ENCODE measurements at places on chromosomes 2 and 18. TPM values are rescaled to one million over a fixed set of nuclear protein-coding genes. Genes with fewer than 3 reads are reported as not detected.

DNA sequence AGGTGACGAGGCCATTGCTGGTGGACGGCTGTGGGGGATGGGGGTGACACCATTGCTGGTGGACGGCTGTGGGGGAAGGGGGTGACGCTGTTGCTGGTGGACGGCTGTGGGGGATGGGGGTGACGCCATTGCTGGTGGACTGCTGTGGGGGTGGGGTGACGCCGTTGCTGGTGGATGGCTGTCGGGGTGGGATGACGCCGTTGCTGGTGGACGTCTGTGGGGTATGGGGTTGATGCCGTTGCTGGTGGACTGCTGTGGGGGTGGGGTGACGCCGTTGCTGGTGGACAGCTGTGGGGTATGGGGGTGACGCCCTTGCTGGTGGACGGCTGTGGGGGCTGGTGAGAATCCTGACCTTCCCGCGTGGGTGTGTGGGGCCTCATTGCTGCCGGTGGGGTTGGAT lies 47.1 kb downstream of the CTDP1 start:
- no peak for DNase-seq

The PCARE gene
- 0.53 TPM for total RNA-seq

The SPATA3 gene
- not detected for total RNA-seq

DNA sequence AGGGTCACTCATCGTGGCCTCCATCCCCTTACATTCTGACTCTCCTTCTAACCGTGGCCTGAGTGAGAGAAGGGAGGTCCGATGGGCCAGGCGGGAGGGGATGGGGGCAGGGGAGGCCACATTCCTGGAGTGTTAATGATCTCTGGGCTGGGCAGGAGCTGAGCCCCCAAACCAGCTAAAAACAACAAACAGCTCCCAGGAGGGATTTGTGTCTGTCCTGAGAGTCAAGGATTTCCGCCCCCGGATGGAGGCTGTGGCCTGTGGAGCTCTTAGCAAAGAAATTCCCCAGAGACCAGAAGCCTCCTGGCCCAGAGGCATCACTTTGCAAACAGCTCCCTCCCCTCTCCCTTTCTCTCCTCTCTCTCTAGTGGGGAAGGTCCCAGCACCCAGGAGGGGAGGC lies 23.5 kb downstream of the EMX1 start:
- DNase-seq = no peak

GRCh38 chr2:67338601-67339233 lies 58.4 kb upstream of the ETAA1 start:
- DNase-seq = no peak

DNA sequence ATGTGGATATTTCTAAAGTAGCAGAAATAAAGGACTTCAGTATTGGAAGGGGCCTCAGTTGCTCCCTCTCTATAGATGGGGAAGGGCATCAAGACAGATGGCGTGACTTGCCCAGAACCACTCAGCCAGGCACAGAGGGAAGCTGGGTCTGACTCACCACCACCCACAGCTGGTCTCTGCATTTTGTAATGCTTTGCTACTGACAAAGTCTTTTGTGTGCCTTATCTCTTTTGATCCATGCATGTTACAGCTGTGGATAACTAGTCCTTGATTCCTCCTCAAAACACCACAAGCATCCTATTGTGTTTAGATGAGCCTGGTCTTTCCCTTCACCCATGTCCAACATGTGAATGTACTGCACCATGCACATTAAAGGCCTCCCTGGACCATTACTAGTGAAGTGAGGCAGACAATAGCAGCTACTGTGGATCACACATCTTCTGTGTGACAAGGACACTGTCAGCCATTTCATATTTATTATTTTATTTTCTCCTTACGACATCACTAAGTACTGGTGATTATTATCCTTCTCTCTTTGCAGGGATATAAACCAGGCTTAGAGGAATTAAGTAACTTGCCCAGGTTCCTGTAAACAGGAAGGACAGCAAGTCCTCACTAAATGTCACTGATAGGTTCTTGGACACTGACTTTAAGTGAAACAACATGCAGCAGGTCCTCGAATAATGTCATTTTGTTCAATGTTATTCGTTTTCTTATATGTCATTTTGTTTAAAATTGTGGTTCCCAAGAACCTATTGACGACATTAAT lies 29.6 kb upstream of the IL37 start:
- no peak for DNase-seq

- DNase-seq = no peak
Measured at GRCh38 chr18:6616981-6617380, 112.5 kb upstream of the ARHGAP28 start.

DNA sequence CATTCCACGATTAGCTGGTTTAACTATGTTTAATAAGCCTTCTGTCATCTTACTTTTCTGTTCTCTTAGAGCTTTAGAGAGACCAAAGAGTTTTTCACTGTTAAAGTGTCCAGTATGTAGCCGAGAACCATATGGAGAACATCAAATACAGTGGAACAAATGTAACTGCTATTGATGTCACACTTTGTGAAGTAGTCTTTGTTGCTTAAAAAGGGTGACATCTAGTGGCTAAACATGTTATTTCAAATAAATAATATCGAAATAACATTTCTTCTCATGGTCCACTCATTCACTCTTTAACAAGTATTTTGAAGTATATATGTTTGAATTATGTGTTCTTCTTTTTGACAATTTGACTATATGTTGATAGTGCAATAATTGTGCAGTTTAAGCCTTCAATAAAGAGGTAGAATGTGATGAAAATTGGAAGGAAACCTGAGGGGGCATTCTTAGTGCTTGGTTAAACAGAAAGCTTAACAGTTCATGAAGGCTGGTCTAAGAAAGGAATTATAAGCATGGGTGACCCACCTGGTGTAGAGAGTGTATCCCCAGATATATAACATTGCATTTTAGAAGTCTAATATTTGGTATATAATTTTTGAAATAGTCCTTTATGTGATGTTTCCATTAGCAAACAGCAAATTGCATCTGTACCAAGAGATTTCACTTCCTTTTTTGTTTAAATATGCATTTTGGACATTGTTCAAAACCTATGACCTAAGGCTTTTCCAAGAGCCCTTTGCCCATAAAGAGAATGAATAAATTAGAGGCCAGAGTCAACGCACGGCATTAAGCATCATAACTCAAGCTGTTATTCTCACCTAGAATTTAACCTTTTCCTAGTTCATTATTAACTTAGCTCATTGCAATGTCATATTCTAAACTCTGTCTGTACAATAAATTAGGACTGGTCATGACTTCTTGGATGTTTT lies 112.1 kb downstream of the KYNU start:
- no peak for DNase-seq

The ASAP2 gene
- total RNA-seq = 47.1 TPM

- no peak for DNase-seq
Measured at GRCh38 chr2:66888791-66889631, 454.1 kb downstream of the MEIS1 start.

- DNase-seq = no peak
Measured at GRCh38 chr18:51568151-51568550, 370.7 kb upstream of the MEX3C start.

The CHRND gene
- not detected for total RNA-seq

The ITPRID2 gene
- 521 TPM for total RNA-seq

The GPR155 gene
- total RNA-seq = 28.7 TPM

DNA sequence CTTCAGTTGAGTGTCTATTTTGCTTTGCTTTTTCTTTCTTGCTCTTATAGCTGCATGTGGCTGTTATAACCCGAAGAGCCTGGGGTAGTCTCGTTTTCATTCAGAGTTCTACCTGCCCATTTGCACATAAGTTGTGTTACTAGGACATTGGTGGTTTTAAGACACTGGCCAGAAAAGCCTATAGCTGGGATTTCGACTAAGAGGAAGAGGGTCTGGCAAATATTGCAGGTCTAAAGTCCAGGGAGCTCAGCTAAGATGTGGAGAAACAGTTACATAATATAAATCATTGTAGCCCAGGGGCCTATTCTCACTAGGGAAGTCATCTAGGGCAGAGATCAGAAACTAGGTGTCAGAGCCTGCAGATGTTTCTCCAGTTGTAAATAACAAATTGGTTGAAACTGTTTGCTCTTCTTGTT lies 120.8 kb downstream of the BABAM2 start:
- DNase-seq = no peak

DNA sequence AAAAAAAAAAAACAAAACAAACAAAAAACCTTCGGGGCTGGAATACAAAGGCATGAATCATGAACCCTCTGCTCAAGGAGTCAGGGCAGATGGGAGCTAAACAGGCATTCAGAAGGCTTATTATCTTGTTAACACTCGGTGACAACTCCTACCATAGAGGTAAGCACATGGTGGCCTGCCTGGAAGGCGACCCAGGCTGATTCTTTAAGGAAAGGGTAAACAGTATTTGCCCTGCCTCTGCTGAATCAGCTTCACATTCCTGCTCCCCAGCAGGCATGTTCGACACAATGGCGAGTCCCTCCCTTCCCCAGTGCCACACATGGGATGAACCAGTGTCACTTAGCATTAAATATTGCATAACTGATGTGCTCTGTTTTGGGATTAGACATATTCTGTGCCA lies 191.9 kb downstream of the ARL4C start:
- DNase-seq = no peak

DNA sequence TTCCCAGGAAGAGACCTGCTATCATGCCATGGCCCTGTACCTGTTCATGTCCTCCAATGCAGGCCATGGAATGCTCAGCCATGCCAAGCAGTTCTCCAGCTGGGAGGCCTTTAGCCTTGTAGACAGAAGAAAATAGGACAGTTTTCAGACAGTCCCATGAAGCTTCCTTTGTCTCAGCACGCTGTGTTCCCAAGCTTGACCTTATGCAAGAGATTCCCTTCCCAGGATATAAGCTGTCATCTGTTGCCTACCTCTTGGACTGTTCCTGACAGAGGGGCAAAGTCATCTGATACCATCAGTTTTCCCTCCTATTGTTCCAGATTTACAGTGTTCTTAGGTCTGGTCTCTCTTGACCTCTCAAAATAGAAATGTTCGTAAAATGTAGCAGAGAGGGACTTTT lies 96.6 kb upstream of the EML6 start:
- no peak for DNase-seq

The STPG4 gene
- 0.89 TPM for total RNA-seq

- no peak for DNase-seq
Measured at GRCh38 chr2:81549646-81550045, 1245.1 kb upstream of the LRRTM1 start.

DNA sequence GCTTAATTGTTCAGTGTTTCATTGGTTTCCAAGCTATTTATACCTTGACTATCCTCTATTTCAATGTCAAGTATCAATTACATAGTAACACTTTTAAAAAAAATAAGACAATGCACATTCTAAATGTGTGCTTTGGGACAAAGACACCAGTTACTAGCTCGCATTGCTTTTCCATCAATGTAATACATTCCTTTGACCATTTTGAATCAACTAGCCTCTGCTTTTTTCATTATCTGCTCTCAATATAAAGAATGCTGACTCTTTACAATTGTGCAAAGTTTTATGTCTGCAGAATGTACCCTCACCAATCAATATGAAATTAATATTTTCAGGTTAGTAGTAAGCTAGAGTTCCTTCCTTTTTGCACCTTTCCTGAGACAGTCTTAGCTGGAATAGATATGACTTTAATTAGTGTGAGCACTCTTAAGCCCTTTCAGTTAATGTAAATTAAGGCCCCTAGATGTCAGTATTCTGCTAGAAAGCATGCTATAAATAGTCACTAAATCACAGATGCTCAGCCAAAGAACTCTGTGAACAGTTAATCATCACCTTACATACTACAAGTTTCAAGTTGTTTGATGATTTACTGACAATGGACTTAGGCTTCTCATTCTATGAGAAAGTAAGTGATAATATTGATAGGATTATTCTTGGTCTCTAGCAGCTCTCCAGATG lies 413.6 kb downstream of the PTH2R start:
- no peak for DNase-seq

GRCh38 chr18:9705183-9705829 lies 2.8 kb upstream of the RAB31 start:
- DNase-seq = no peak

The CSRNP3 gene
- total RNA-seq = 8.3 TPM

GRCh38 chr18:3449512-3450011 lies 410 bp upstream of the TGIF1 start:
- peak; percentile 88 for DNase-seq

- DNase-seq = no peak
Measured at GRCh38 chr2:85095094-85095493, 38.1 kb upstream of the TCF7L1 start.

GRCh38 chr18:37873416-37873815 lies 307.8 kb upstream of the CELF4 start:
- DNase-seq = no peak

The RFTN2 gene
- total RNA-seq = 47.7 TPM

DNA sequence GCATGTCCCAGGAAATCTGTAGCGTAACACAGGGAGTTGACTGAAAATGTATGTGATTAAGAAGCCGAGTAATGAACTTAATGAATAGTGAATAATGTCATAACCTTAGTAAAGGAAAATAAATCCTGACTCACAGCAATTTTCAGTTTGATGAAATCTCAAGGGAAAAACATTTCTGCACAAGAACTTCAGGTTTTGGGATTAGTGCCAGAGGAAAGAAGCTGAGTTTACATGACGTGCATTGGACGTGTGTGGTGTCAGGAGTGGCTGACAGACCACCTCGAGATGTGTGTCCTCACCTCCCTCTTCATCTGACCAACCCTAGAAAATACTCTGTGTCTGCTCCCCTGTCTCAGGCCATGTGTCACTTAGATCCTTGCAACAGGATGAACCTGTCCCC lies 39.1 kb downstream of the VWA3B start:
- no peak for DNase-seq

The CTAGE1 gene
- total RNA-seq = not detected

GRCh38 chr18:46322411-46322891 lies 218.3 kb downstream of the HAUS1 start:
- DNase-seq = no peak

GRCh38 chr2:110677080-110677479 lies 783 bp downstream of the BUB1 start:
- no peak for DNase-seq

DNA sequence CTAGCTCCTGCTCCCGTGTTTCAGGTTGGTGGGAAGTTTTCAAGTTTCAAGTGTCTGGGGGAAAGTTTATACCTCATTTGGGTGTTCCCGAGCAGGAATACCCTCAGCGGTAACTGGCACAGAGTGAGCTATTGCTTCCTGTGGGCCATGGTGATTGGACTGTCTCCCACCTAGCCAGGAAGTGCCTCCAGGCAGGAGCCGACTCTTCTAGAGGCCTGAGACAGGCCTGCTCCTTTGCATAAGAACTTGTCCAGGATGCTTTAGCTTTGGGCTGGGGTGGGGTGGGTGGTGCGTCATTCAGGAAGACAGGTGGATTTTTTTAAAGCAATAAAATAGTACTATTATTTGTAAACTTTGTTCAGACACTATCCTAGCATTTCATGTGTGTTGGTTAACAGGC lies 23.5 kb upstream of the DNMT3A start:
- no peak for DNase-seq

- peak; percentile 92 for DNase-seq
Measured at GRCh38 chr2:159615367-159616285, 722 bp downstream of the BAZ2B start.

DNA sequence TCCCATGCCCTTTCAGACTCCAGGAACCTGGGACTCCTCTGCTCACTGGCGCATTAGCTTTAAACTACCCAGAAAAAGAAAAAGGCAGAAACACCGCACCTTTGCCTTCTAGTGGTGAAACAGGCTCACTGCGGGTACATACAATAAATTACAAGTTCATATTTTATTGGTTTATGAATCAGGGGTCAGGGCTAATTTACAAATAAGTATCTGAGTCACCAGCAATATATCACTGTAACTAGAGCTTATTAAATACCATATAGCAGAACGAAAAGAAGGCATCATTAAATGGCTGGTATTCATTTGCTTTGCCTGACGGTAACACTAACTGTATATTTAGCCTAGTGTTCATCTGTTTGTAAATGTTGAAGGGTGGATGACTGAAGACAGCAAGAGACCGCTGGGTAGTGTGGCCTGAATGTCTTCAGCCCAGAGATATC lies 26.9 kb upstream of the DTNB start:
- DNase-seq = no peak

All from sciatic nerve (tissue), 2 donors.